ENCODE measurements at places on chromosomes 4 and X.

- DNase-seq, result no peak
These were observed 13.8 kb upstream of the ADAMTS3 start for GRCh38 chr4:72582853-72583252.

- no peak for DNase-seq
These were observed 301.9 kb downstream of the TLL1 start for GRCh38 chr4:166174717-166175490.

DNA sequence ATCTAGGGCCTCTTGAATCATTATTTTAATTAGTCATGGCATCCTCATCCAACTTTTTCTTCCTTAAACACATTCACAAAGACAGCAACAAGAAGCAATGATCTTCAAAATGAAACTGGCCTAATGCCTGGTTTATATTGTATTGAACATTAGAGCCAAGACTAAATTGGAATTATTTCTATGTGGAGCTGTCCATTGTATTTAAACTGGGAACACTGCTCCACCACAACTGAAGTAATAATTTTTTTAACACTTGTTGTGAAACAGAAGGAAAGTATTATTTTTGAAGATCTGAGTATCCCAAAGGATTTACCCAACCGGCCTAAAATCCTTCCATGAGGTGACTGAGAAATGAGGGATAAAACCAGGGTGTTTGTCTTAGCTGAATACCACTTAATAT, 6.9 kb downstream of the GABRB1 start:
- DNase-seq, result no peak

GRCh38 chr4:54794579-54794978, 136.8 kb downstream of the KIT start:
- no peak for DNase-seq

DNA sequence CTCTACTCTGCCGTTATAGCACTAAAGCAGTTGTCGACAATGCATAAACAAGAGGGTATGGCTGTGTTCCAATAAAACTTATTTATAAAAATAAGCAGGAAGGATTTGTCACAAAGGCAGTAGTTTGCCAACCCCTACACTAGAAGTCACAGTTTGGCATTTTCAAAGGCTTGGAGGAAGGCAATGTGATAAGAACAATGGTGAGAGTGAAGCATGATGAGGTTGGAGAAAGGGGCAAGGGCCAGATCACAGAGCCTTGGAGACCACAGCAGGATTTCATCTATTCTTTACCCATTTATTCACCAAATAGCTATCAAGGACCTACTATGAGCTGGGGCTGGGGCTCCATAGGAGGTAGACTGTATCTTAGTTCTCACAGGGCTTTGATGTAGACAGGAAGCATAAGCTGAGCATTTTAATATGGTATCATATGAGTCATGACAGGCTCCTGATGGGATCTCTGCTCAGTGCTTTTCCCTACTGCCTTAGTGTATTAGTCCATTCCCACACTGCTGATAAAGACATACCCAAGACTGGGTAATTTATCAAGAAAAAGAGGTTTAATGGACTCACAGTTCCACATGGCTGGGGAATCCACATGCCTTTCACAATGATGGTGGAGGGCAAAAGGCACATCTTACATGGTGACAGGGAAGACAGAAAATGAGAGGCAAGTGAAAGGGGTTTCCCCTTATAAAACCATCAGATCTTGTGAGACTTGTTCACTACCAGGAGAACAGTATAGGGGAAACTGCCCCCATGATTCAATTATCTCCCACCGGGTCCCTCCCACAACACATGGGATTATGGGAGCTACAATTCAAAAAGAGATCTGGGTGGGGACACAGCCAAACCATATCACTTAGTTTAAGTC, 58.9 kb downstream of the PPM1K start:
- no peak for DNase-seq

DNA sequence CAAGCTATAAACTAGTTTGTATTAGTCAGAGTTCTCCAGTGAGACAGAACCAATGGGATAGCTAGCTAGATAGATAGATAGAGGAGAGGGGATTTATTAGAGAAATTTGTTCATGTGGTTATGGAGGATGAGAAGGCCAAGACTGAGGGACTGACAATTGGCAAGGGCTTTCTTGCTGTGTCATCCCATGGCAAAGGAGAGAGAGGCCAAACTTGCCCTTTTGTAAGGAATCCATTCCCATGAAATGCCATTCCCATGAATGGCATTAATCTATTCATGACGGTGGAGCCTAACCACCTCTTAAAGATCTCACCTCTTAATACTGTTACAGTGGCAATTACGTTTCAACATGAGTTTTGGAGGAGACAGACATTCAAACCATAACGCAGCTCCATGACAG, 58.1 kb downstream of the LINC00632 start:
- no peak for DNase-seq

DNA sequence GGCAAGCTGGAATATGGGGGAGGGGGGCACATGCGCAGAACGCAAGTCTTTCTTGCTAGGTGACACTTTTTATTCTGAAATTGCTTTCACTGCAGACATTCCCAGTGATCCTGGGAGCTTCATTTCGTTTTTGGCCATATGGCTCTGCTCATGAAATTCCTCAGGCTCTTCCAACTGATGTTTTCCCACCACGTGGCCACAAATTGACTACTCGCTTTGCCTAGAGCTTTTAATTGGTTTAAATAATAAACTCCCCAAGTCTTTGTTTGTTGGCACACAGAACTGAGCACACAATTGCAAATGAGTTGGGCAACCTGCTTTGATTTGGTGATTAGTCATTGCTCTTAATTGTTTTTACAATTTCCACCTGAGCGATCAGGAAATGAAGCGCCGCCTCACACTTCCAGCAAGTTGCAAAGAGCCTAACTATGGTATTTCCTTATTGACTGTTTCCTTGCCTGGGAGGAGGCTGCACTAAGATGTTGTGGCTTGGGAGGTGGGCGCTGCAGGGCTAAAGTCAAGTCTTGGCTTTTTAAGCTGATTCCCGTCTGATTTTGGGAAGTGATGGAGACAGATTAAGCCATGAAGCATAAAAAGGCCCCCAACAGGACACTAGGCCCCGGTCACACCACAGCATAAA, 282.5 kb downstream of the ZIC3 start:
- DNase-seq, result no peak

DNA sequence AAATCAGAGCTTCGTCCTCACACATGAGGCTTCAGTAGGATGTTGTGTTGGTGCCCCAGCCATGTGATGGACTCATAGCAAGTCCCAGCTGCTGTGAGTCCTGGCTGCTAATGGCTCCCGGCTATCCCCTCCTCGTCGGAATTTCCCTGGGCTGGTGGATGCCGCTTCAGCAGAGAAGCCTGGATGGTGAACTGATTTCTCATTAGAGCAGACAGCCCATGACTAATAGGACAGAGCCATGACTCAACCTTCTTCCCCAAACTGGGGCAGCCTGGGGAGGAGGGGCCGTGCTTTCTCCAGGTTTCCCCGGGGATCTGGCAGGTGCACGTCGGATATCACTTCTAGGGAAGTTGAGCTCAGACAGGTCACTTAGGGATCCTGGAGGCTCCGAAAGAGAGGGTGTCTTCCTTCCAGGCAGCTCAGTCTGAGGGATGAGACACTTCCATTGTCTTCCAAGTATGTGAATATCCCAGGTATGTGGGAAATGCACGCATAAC, 112.7 kb downstream of the ASMT start:
- no peak for DNase-seq

- no peak for DNase-seq
These were observed 321.0 kb upstream of the GRIA3 start for GRCh38 chrX:122863067-122863466.

GRCh38 chrX:8433109-8434062, 31.2 kb upstream of the VCX3B start:
- DNase-seq, result no peak

DNA sequence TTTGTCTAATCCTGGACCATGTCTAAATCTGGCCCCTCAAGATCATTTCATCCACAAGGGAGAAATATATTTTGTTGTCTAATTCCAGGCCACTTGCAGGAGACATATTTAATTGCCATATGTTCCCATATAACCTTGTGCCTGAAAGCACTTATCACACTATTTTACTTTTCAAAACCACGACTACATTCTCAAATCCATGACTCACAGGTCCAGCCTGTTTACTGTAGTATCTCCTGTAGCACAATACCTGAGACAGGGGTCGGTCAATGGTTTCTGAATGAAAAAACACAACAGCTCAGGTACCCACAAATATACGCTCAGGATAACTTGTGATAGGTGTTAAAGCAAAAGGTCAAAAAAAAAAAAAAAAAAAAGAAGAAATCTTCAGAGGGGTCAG, 60.9 kb downstream of the SEC24D start:
- DNase-seq, result no peak

DNA sequence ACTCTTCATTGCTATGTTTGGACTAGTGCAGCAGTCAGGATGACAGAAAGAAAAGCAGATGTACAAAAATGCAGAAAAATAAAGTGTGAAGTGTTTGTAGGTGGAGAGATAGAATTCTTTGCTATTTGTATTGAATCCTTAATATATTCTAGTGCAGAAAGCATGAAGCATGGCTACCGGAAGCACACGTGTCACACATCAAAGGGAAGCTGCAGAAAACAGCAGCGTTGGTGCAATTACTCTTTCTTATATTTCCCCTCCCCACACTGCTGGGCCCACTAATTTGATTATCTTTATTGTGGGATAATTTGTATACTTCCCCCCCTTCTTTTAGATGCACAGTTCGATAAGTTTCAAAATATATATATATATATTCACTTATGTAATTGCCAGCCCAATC, 35.9 kb upstream of the TAPT1 start:
- no peak for DNase-seq

- no peak for DNase-seq
These were observed 1141.8 kb upstream of the PCDH7 start for GRCh38 chr4:29578329-29578728.

GRCh38 chr4:152448038-152448707, 87.7 kb downstream of the FBXW7 start:
- no peak for DNase-seq

- no peak for DNase-seq
These were observed 72.4 kb upstream of the ZCCHC13 start for GRCh38 chrX:74231625-74232024.

GRCh38 chrX:10167573-10167972, 10.8 kb downstream of the CLCN4 start:
- DNase-seq, result no peak

DNA sequence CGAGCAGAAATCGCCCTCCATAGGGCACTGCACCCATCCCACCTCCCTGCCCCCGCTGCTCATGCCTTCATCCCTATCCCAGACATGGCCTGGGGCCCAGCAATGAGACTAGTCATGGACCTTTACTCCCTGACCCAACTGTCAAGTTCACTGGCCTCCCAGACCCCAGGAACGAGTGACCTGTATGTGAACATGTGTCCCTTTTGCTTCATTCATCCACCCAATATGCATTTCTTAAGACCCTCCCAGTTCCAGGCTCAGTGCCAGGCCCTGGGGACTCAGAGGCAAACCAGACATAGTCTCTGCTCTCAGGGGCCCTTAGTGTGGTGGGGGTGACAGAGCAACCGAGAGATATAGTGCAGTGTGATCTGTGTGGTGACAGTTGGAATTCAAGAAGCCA, 67.0 kb downstream of the EFNB1 start:
- no peak for DNase-seq

DNA sequence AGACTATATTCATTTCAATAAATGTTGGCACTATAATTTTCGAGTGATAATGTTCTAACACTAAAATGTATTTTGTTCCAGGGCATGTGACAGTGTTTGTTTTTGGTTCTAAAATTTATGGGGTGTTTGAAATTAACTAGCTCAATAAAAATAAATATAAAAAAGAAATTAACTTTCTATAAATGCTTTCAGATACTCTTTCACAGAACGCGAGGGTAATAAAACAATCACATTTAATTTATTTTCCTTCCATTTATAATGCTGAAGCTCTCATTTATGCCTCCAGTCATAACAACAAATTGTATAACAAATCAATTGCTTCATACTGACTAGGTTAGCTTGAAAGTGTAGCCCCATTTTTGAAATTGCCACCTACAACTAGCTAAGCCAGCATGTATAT, 122.4 kb upstream of the GPM6A start:
- DNase-seq, result no peak

GRCh38 chr4:13865871-13866669, 238.5 kb upstream of the BOD1L1 start:
- DNase-seq, result no peak

DNA sequence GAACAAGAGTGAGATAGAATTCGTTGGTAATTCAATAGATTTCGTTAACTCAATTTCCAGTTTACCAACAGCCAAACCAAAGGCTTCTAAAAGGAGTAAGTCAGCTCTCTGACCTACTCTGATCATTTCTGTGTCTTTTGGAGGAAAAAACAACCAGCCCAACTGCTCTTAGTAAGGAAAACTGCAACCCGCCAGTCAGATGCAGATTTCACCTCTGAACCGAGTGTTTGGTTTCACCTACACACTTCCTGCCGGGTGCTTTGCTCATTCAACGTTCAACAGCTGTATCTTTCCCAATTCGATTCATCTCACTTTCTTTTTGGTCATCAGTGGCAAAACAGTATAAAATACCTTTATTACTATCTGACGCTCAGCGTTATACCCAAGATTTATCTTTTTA, 24.5 kb downstream of the TMSB4X start:
- no peak for DNase-seq

- no peak for DNase-seq
These were observed 106.6 kb upstream of the SH3RF1 start for GRCh38 chr4:169377367-169377766.

GRCh38 chrX:11381464-11381863, 88.3 kb downstream of the AMELX start:
- no peak for DNase-seq

- DNase-seq, result no peak
These were observed 120.3 kb downstream of the RASL11B start for GRCh38 chr4:52982255-52982945.

GRCh38 chrX:24357106-24357505, 3.3 kb upstream of the SUPT20HL1 start:
- DNase-seq, result no peak

- no peak for DNase-seq
These were observed 2361.9 kb downstream of the ARAP2 start for GRCh38 chr4:33882246-33882990.

GRCh38 chrX:140318296-140318695, 186.6 kb downstream of the SOX3 start:
- no peak for DNase-seq

- no peak for DNase-seq
These were observed 111.6 kb downstream of the BTC start for GRCh38 chr4:74682567-74683359.

DNA sequence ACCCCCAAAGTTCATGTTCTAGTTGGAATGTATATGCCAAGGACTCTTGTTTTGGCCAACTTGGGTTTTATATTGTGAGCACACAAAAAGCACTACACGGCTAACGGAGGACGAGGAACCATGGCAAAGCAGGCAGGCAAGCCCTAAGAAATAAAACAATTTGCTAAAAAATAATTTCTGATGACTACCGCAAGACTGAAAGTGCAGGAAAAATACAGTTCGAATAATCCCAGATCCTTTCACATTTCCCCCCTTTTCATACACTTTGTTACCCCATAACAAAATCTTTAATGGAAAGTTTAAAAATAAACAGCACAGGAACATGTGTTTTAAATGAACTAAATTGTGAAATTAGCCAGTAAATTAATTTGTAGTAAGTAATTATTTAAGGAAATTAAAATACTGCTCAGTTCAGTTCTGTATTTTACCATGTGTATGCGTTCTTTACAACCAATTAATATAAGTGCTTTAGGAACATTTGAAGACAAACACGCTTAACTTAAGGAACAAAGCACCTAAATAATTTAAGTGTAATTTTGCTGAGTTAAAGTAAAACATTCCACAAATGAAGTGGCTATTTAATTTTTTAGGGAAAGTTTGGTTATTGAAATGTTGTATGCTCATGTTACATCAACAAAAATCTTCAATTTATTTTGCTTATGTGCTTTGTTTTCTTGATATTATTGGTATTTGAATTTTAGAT, 12.4 kb upstream of the PITX2 start:
- no peak for DNase-seq

GRCh38 chrX:65926095-65927019, 113.5 kb downstream of the VSIG4 start:
- DNase-seq, result no peak
